Gastroesophageal sphincter (tissue), 4 donors: ENCODE measurements at places on chromosomes 5 and 9. TPM values are rescaled to one million over a fixed set of nuclear protein-coding genes. Genes with fewer than 3 reads are reported as not detected.

GRCh38 chr5:39586185-39586584 lies 161.4 kb upstream of the DAB2 start:
- no peak for ATAC-seq

Gene XRCC4
- 5.6 TPM for total RNA-seq

Gene LVRN
- 4.2 TPM for total RNA-seq

Gene CDC26
- total RNA-seq, result 39.7 TPM

GRCh38 chr5:122142480-122143164 lies 13.3 kb downstream of the ZNF474 start:
- ATAC-seq, result no peak

Gene AHRR
- 0.62 TPM for total RNA-seq

GRCh38 chr9:17075758-17076485 lies 58.9 kb upstream of the CNTLN start:
- no peak for ATAC-seq

DNA sequence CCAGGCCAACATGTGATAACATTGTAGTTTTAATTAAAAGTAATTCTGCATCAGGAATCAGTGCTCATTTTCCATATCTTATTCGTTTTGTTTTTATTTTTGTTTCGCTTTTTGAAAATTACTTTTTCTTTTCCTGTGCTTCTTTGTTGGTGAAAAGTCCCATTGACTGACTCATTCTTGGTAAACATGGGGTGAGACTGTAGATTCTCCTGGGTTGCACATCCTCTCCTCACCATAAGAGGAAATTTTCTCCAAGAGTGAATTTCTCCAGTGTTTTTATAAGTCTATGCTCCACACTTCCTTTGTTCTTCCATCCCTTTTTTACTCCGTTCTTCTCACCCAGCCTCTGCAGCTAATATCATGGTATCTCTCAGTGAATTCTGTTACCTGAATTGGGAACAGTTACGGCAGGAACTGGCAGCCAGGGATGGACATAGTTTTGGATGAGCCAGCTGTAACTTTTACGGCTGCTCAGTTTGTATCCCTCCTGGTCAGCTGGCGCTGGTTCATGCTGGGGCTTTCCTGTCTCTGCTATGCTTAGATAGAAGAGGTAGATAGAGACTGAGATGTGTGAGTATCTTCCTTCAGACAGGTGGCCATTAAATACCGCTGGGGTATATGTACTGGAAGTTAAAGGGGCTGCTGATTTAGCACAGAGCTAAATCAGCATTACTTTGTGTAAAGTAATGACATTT lies 80.0 kb downstream of the MAN2A1 start:
- ATAC-seq, result no peak

- peak; percentile 69 for ATAC-seq
Measured at GRCh38 chr9:752201-752600, 89.3 kb upstream of the DMRT1 start.

DNA sequence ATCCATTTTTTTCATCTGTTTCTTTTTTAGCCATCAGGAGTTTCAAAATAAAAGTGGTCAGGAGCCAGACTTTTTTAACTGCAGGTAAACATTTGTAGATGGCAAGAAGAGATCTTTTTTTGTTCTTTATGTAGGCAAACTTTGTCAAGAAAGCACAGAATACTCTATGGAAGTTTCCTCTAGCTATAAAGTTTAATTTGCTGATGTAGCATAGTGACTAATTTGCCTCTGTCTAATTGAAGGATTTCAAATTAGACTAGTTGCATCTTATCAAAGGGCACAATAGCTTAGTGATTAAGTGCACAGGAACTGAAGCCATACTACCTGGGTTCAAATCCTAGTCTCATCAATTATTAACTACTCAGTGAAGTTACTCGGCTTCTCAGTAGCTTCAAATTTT lies 22.0 kb downstream of the FGF10 start:
- no peak for ATAC-seq

- ATAC-seq, result no peak
Measured at GRCh38 chr9:77820293-77820954, 172.3 kb upstream of the GNA14 start.

GRCh38 chr9:110714314-110714713 lies 45.7 kb downstream of the MUSK start:
- ATAC-seq, result no peak

GRCh38 chr5:127320032-127320965 lies 29.7 kb downstream of the MEGF10 start:
- ATAC-seq, result no peak

DNA sequence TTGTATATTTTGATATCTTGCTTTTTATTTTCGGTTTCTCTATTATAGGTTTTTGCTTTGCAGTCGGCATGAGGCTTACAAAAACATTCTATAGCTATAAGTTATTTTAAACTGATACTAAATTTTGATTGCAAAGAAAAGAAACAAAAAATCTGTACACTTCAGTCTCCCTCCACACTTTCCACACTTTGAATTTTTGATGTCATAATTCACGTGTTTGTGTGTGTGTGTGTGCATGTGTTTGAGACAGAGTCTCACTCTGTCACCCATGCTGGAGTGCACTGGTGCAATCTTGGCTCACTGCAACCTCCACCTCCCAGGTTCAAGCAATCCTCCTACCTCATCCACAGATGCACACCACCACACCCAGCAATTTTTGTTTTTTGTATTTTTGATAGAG lies 124.9 kb downstream of the MRPS30 start:
- no peak for ATAC-seq

DNA sequence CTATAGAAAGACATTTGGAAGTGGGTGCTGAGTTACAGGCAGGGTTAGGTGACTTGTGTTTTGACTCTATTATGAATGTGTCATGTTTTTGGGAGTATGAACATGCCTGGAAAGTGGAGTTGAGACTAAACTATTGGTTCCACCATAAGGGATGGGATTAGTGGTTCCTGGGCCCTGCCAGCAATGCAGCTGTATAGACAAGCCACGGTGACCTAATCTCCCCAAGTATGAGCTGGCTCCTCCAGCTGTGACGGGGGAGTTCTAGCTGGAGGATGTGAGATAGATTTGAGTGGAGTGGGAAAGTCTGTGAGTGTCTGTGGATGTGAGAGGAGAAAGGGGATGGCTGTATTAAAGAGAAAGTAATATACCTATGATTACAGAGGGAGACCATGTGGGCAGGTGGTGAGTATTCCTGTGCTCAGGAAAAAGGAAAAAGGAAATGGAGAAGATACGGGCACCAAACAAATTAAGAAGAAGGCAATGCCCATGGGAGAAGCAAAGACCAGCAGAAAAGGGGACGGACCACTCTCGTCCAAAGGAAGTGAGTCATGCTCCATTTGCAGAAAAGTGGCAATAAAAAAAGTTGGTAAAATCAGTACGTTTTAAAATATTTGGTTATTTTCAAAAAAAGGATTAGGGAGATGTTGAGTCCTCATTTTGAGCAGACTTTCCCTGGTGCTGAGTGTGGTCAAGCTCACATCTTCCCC lies 48.3 kb upstream of the ICE1 start:
- ATAC-seq, result no peak

DNA sequence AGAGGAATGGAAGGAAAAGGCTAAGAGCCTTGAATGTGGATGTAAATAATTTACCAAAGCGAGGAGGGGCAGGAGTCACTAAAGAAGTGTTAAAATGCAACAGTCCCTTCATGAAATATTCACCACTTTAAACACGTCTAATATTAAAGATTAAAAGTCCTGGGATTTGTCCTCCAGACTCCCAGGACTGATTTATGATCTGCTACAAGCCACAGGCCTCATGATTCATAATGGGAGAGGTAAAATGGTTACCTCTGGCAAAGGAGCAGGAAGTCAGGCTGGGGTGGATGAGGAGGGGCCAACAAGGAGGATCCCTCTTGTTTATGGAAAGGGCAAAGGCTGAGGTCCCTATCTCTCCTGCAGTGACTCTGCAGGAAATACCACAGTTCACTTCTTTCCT lies 292.4 kb downstream of the TRIM32 start:
- no peak for ATAC-seq

Gene RMRP
- total RNA-seq, result 3,605 TPM

DNA sequence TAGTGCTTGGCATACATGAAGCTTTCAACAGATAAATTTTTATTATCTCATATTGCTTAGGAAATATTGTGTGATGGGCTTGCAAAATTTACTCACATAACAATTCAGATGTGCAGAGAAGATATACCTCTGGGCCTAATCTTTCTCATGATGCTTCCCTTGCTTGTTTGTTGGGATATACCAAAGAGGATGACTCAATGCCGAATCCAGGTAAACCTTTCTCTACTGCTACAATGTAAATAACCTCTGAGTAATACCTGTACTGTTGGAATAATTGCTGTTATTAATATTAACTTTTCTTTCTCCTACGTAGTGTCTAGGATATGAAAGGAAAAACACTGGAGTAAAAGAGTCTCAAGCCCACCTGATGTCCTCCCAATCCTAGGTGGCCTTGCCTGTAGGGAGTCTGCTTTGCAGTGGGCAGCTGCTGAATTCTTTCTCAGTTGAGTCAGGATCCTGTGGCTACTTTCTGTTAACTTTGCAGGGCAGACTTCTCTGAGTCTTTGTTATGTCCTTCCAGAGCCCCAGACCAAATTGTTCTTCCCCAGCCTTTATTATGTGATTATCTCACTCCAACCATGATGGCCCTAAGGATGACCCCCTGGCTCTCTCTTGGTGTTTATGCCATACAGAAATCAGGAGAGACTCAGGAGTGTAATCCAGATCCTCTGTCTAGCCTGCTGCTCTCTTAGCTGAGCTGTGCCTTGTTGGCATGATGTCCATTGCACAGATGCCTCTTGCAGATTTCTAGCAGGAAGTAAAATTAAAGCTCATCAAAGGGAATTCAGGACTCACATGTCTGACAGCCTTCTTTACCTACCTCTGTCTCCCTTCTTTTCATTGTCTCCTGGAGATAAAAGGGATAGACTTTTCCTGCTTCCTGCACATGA lies 208.1 kb downstream of the SNX18 start:
- no peak for ATAC-seq

DNA sequence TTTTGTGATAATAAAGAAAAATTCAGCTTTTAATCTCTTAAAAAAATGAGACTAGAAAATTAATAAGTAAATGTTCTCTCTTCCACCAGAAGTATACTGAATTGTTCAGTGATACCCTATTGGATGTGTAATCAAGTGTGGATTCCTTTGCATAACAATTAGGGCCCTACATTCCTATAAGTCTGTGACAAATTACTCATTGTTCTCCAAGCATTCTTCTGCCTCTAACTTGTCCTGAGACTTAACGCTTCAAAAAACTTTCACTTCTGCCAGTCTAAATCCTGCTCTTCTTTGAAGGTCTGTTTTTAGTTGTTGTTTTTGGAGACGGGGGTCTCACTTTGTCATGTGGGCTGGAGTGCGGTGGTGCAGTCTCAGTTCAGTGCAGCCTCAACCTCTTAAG lies 9.2 kb upstream of the DDX46 start:
- no peak for ATAC-seq

Gene PCDHGA11
- 1.9 TPM for total RNA-seq

GRCh38 chr5:180352116-180353047 lies 754 bp downstream of the GFPT2 start:
- peak; percentile 11 for ATAC-seq

Gene WDR31
- 2.1 TPM for total RNA-seq

DNA sequence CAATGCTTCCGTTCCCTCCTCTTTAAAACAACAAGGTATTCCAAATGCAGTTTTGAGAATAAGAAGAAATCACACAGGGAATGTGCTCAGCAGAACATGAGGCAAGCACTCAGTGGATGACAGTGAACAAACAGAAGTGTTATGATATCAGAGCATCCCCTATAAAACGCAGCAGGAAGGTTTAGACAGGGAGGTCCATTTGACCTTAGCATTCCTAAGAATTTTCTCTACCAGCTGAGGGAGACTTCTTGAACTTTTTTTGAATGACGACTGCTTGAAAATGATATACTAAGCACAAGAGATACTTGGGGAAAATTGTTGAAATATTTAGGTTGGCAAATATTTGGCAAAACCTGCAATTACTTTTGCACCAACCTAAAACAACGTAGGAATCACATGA lies 3.9 kb downstream of the AMACR start:
- no peak for ATAC-seq

DNA sequence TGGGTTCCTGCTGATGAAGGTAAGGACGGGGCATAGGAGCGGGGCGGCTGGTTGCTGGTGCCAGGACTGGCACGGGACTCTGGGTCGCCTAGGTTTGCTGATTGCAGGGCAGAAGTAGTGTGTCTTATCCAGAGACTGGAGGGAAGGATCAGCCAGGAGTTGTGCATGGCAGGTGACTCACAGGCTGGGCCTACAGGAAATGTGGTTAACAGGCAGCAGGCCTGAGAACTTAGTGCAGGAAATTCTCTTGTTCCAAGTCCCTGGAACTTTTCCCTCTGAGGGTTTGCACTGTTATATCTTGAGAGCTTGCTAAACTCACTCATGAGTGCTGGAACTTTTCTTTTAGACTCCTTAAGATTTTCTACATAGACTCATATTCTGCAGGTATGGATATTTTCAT lies 95.1 kb downstream of the ANXA2R start:
- ATAC-seq, result no peak

DNA sequence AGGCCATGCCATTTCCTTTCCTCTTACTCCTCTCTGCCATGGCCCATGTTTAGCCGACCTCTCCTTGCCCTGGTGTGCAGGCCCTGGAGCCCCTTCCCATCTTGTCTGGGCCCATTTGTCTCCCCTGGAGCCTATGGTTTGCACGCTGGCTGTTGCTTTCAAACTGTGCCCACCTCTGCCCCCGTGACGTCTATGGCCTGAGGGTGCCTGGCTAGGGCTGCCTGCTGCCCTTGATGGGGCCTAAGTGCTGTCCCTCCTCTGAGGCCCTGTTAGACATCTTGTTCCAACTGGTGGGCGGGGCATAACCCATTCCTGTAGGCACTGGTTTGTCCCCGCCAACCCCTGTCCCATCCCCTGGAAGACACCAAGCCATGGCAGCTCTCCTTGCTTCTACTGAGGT lies 22.7 kb upstream of the ENHO start:
- no peak for ATAC-seq

GRCh38 chr9:22285066-22285465 lies 161.6 kb upstream of the DMRTA1 start:
- no peak for ATAC-seq

- no peak for ATAC-seq
Measured at GRCh38 chr9:134039386-134040175, 14.3 kb downstream of the BRD3OS start.

DNA sequence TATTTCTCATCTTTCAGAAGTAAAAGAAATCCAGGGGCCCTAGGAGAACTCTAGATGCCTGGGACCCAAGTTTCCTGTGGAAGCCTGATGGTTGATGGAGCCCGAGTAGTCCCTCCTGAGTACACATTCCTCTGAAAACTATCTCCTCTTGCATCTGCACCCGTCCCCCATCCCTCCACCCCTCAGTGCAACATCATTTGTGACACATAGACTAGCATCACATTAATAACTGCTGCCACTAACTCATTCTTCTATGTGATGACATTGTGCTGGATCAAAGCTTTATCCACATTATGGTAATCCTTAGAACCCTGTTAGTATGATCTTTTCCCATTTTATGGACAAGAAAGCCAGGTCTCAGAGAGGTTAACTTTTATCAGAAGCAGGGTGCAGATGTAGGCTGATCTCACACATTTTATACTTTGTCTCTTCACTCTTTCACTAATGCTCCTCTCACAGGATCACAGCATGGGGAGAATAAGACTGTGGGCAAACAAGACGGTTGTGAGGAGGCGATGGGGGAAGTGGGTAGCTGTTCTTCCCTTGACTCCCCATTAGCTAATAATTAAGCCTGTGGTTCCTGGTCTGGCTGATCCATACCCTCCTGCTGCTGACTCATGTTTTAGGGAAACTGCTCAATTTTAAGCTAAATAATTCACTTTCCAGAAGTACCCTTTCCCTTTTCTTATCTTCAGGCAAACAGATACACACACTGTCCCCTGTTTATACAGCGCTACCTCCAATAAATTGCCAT lies 3.9 kb upstream of the HK3 start:
- no peak for ATAC-seq

- peak; percentile 10 for ATAC-seq
Measured at GRCh38 chr9:69122549-69123141, 51.4 kb upstream of the TJP2 start.

Gene TAF11L14
- total RNA-seq, result not detected

- peak; percentile 82 for ATAC-seq
Measured at GRCh38 chr5:149133795-149134777, 7.2 kb upstream of the ABLIM3 start.
